ENCODE measurements at places on chromosomes 2 and 18. TPM values are rescaled to one million over a fixed set of nuclear protein-coding genes. Genes with fewer than 3 reads are reported as not detected.

Gene SLC9A4
- 0.06 TPM for total RNA-seq

Gene HTR2B
- 1.1 TPM for total RNA-seq

Gene SRD5A2
- 0.17 TPM for total RNA-seq

Gene EPB41L3
- 226 TPM for total RNA-seq

Gene SAG
- 0.69 TPM for total RNA-seq

Gene ZDBF2
- total RNA-seq = 26.1 TPM

DNA sequence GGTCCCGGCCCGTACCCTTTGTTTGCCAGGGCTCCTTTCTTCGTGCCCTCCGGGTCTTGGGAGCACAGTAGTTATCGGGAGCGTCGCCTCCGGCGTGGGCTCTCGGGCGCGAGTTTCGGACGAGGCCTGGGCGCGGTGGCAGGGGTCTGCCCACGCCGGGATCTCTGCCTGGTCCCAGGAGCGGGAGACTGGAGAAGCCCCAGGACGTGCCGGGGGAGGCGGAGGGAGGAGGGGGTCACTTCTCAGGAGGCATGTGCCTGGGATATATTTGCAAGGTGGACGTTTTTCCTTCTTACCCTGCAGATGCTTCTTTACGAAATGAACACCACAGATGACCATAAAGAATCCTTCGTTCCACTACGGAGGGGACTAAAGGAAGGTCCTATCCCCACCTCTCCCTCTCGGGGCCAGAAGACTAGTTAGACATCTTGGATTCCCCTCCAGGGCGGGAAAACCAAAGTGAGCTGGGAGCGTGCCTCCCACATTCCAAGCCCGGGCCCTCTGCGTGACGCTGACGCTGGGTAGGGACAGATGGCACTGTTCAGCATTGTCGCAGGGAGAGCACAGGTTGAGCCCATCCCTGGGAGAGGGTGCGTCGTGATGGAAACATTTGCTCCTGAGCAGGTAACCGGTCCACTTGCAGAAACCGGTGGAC is 483 bp upstream of the FHL2 start:
- no peak overlapping the region for H3K27ac ChIP-seq
- H3K27me3 ChIP-seq = peaks cover 15% of the 10 kb centered on the region
- no peak for DNase-seq
- no peaks in the 10 kb centered on the region for H3K36me3 ChIP-seq
- H3K4me1 ChIP-seq = peaks cover 13% of the 10 kb centered on the region

DNA sequence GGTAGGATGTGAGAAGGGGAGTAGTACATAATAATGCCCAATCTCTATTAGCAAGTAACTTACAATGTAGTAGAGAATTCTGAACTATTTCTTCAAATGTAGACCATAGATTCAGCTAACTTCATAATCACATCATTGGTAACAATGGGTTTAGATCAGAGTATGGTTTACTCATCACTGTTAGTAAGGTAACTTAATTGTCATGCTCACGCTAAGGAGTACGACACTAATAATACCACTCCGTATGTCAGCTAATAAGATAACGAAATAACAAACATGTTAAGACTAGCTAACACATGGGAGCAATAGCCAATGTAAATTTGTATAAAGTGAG is 56.4 kb upstream of the CCDC141 start:
- no peak overlapping the region for H3K27ac ChIP-seq
- H3K36me3 ChIP-seq = no peaks in the 10 kb centered on the region
- no peak overlapping the region for H3K4me3 ChIP-seq
- no peak for DNase-seq

GRCh38 chr2:13714466-13714865 is 918.1 kb upstream of the LRATD1 start:
- H3K27me3 ChIP-seq = no peaks in the 10 kb centered on the region
- DNase-seq = no peak
- no peak overlapping the region for H3K27ac ChIP-seq
- H3K36me3 ChIP-seq = no peaks in the 10 kb centered on the region
- H3K4me1 ChIP-seq = no peaks in the 10 kb centered on the region
- H3K4me3 ChIP-seq = no peak overlapping the region

DNA sequence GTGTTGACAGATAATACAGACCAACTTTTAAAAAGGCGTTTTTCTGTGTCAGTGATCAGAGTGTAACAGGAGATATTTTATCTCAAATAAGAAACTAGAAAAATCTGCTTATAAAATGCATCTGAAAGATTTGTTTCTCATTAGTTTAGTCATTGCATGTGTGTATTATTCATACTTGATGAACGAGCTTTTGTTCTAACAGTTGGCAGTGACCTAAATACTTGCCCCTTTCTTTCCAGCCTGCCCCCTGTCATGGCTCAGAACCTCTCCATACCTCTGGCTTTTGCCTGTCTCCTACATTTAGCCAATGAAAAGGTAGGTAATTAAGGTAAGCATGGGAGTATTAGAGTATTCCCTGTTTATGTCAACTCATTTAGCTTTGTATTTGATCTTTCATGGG is 33.6 kb downstream of the NCAPH start:
- H3K4me3 ChIP-seq = no peak overlapping the region
- no peak overlapping the region for H3K27ac ChIP-seq
- H3K27me3 ChIP-seq = no peaks in the 10 kb centered on the region
- DNase-seq = no peak
- H3K4me1 ChIP-seq = no peaks in the 10 kb centered on the region

- no peaks in the 10 kb centered on the region for H3K36me3 ChIP-seq
- no peak overlapping the region for H3K27ac ChIP-seq
- DNase-seq = no peak
Observed at GRCh38 chr2:146874260-146874658, 970.6 kb upstream of the ACVR2A start.

DNA sequence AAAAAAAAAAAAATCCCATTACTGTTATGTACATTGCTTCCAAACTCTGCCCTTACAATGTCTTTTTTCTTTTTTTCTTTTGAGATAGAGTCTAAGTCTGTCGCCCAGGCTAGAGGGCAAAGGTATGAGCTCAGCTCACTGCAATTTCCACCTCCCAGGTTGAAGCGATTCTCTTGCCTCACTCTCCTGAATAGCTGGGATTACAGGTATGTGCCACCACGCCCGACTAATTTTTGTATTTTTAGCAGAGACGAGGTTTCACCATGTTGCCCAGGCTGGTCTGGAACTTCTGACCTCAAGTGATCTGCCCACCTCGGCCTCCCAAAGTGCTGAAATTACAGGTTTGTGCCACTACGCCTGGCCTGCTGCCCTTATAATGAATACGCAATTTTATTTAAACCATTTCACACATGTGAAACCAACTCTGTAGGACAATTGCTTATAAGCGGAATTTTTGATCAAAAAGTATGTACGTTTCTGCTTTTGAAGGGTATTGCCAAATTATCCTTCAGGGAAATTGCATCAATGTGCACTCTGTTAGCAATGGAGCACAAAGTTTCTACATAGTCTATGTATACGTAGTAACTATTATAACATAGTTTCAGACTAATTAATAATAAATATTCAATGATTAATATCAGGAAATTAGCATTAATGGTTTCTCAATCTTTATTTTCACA is 55.7 kb upstream of the ACTR3 start:
- no peaks in the 10 kb centered on the region for H3K4me1 ChIP-seq
- H3K27ac ChIP-seq = no peak overlapping the region
- no peaks in the 10 kb centered on the region for H3K27me3 ChIP-seq
- no peak overlapping the region for H3K4me3 ChIP-seq

- no peaks in the 10 kb centered on the region for H3K36me3 ChIP-seq
- H3K4me3 ChIP-seq = no peak overlapping the region
- no peak for DNase-seq
- H3K27ac ChIP-seq = no peak overlapping the region
- no peaks in the 10 kb centered on the region for H3K27me3 ChIP-seq
- no peaks in the 10 kb centered on the region for H3K4me1 ChIP-seq
Observed at GRCh38 chr2:181394741-181395437, 62.3 kb upstream of the ITGA4 start.

- no peak for DNase-seq
- H3K4me3 ChIP-seq = no peak overlapping the region
- no peaks in the 10 kb centered on the region for H3K4me1 ChIP-seq
- H3K36me3 ChIP-seq = peaks cover 84% of the 10 kb centered on the region
- H3K27me3 ChIP-seq = no peaks in the 10 kb centered on the region
- H3K27ac ChIP-seq = no peak overlapping the region
Observed at GRCh38 chr2:24839729-24840128, 46.5 kb downstream of the CENPO start.

DNA sequence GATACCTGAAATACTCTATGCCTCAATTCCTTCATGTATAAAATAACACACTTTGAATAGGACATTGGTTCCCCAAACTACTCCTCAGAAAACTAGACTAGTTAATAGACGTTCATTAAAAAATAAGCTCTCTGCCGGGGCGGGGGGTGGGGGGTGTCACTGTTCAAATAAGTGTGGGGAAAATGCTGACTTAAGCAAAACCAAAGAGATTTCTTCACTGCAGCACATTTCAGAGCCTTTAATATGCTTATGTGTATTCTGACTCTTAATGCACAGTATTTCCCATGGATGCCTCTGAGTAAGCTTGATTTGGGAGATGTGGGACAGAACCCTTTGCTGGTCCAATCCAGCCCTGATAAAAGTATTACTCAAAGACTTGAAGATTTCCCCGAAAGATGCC is 93.2 kb downstream of the LYPD6 start:
- no peaks in the 10 kb centered on the region for H3K27me3 ChIP-seq
- H3K4me1 ChIP-seq = no peaks in the 10 kb centered on the region
- no peak overlapping the region for H3K27ac ChIP-seq

GRCh38 chr2:74142340-74142739 is 5.4 kb downstream of the BOLA3 start:
- H3K27ac ChIP-seq = no peak overlapping the region
- no peak for DNase-seq
- H3K36me3 ChIP-seq = peaks cover 56% of the 10 kb centered on the region
- peaks cover 14% of the 10 kb centered on the region for H3K4me1 ChIP-seq

GRCh38 chr2:60899230-60899891 is 18.0 kb downstream of the REL start:
- no peak for DNase-seq
- no peaks in the 10 kb centered on the region for H3K4me1 ChIP-seq
- no peaks in the 10 kb centered on the region for H3K27me3 ChIP-seq
- H3K27ac ChIP-seq = no peak overlapping the region
- H3K4me3 ChIP-seq = no peak overlapping the region

DNA sequence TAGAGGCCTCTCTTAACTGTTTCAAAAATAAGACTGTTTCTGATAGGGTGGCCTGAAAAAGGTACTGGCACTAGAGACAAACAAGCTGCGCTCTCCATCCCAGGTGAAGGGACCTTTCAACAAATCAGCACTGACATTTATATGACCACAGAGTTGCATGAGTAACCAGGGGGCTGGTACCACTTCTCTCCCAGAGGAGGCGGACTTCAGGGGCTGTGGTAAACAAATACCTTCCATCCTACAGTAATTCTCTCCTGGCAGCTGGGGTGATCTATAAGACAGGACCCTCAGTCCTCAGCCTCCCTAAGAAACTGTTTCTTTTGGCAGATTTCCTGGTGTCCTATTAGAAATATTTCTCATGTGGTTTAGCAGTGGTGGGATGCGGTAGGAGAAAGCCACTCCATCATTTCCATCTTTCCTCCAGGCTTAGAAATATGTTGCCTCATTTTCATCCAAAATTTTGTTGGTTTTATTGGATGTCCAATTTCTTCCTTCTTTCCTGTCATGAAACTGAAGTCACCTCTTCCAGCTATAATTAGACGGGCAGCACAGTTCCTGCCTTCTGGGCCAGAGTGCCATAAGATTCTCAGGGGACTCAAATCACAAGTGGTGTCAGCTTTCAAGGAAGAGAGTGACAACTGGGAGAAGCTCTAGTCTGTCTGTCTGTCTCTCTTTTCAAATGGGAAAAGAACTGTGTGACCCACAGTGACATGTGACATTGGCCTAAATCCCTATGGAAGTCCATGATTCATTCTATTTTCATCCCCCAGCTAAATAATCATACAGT is 96.4 kb downstream of the CYRIA start:
- no peaks in the 10 kb centered on the region for H3K36me3 ChIP-seq
- H3K4me3 ChIP-seq = no peak overlapping the region
- no peak overlapping the region for H3K27ac ChIP-seq
- no peaks in the 10 kb centered on the region for H3K27me3 ChIP-seq
- no peak for DNase-seq

GRCh38 chr2:2750867-2751714 is 420.0 kb upstream of the MYT1L start:
- no peak for DNase-seq
- no peak overlapping the region for H3K4me3 ChIP-seq
- no peaks in the 10 kb centered on the region for H3K27me3 ChIP-seq
- H3K4me1 ChIP-seq = peaks cover 8% of the 10 kb centered on the region

- peaks cover 3% of the 10 kb centered on the region for H3K4me1 ChIP-seq
- peaks cover 27% of the 10 kb centered on the region for H3K36me3 ChIP-seq
- H3K4me3 ChIP-seq = no peak overlapping the region
- no peak overlapping the region for H3K27ac ChIP-seq
Observed at GRCh38 chr18:26454616-26455015, 93.7 kb downstream of the KCTD1 start.

DNA sequence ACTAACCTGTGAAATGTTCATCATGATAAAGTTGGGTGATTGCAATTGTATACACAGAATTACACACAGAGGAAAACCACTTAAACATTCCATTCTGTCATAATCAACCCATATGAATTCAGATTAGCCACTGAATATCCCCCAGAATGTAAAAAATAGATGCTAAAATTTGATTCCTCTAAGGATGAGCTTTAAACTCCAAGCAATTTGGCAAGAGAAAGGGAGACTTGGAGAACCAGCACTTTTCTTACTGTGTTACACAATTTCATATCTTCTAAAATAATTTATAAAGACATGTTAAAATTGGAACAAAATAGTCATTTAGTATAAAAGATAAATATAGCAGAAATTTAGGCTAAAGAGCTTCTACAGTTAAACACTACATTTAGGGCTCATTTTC is 146.3 kb upstream of the LMAN1 start:
- H3K4me1 ChIP-seq = peaks cover 10% of the 10 kb centered on the region
- no peak overlapping the region for H3K4me3 ChIP-seq
- H3K27ac ChIP-seq = no peak overlapping the region

- DNase-seq = no peak
- no peak overlapping the region for H3K4me3 ChIP-seq
- no peaks in the 10 kb centered on the region for H3K27me3 ChIP-seq
- no peak overlapping the region for H3K27ac ChIP-seq
Observed at GRCh38 chr18:35322486-35323458, 21.4 kb downstream of the ZNF24 start.

All from spinal cord (tissue), 10 donors.